ENCODE measurements at places on chromosomes 2 and 18.
A peak's percentile ranks its signal among the peaks of the same experiment; 100 is the strongest.

- DNase-seq: no peak
Measured at GRCh38 chr2:88751768-88752167, 60.3 kb downstream of the RPIA start.

- DNase-seq: no peak
Measured at GRCh38 chr2:209456489-209456888, 32.6 kb downstream of the MAP2 start.

GRCh38 chr2:98463988-98464771, 19.5 kb downstream of the INPP4A start:
- DNase-seq: peak; percentile 49

DNA sequence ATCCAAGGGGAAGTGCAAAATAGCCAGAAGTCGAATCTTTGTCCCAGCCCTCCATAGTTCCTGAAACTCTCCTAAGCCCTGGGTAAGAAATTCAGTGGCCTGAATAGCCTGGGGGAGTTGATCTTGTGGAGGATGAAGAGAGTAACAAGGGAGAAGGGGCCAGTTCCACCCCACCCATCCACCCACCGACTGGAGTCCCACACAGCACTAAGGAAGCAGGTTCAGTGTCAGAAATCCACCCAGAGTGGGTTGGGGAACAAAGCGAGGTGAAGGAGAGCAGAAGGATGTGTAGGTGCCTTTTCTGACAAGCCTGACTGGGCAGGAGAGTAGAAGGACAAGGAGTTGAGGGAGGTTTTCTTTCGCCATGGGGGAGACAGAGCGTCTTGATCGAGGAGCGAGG, 136.8 kb downstream of the SMAD2 start:
- DNase-seq: no peak

GRCh38 chr2:102144128-102144527, 1.6 kb downstream of the IL1R1 start:
- no peak for DNase-seq

DNA sequence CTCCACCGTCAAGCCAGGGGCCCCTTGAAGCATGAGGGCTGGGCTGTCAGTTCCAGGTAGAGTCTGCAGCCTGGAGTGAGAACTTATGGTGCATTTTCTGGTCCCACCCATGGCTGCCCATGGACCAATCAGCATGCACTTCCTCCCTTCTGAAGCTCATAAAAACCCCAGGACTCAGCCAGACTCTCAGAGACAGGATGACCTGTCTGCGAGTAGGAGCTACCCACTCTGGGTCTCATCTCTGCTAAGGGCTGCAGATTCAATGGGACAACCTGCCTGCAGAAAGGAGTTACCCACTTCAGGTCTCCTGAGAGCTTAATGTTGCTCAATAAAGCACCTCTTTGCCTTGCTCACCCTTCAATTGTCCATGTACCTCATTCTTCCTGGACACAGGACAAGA, 9.4 kb upstream of the DUSP19 start:
- no peak for DNase-seq

- no peak for DNase-seq
Measured at GRCh38 chr2:205644018-205644417, 38.3 kb upstream of the NRP2 start.

DNA sequence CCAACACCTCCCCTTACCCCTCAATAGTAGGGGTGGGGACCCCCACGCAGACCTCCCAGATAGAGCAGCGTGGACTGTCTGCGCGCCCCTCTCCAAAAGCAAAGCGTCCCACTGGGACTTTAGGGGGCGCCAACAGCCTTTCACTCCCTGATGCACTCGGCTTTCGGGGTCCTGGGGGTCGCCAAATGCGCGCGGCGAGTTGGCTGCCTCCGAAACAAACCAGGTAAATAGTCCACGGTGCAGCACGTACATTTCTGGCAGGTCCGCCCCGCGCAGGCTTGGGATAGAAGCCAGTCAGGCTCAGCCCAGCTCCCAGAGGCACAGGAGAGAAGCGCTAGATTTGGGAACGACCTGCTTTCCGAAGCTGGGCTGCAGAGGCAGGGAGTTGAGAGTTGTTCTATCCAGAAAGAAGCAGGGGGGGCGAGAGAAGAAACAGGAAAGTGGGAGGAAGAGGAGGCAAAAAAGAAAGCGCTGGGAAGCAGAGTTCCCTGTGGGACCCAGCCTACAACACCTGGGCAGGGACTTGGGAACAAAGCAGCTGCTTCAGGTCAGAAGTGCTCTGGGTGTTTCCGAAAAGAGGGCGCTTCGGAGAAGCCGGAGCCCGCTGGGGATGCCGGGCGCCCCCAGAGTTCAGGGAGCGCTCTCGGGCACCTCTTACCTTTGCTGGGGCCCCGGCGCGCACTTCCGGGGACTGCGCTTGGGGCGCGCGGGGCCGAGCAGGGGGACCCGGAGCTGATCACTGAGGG, 544 bp downstream of the EVA1A start:
- DNase-seq: no peak

GRCh38 chr2:3677436-3677835, 19.4 kb downstream of the ALLC start:
- no peak for DNase-seq

DNA sequence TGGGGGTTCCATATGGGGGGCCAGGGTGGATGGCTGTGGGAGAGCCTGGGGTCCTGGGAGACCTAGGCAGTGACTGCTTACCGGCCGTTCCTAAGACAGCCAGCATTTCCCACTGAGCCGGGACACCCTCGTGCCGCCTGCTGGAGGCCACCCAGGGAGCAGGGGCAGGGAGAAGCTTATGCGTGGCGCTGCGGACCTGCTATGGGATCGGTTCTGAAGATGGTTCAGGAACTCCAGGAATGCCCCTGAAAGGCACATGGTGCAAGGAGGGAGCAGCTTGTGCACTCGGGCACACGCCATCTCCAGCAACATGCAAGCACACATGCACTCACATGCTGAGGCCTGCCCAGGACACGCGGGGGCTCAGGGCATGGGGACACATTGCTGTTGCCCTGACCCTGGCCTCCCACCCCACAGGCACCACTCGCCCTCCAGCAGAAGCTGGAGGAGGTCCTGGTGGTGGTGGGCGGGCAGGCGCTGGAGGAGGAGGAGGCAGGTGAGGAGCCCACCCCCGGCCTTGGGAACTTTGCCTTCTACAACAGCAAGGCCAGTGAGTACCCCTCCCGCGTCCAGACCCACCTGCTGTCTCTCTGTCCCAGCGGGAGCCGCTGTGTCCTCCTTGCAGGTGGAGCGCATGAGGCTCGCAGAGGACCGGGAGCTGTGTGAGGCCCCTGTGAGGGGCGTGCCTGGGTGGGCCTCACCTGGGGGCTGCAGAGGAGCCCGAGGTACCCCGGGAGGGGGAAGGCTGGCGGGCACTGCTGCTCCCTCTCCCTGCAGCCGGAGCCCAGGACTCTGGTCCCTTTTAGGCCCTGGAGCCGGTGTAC, 4.1 kb downstream of the KLHL30 start:
- DNase-seq: no peak

GRCh38 chr2:67462738-67463496, 65.8 kb downstream of the ETAA1 start:
- no peak for DNase-seq

DNA sequence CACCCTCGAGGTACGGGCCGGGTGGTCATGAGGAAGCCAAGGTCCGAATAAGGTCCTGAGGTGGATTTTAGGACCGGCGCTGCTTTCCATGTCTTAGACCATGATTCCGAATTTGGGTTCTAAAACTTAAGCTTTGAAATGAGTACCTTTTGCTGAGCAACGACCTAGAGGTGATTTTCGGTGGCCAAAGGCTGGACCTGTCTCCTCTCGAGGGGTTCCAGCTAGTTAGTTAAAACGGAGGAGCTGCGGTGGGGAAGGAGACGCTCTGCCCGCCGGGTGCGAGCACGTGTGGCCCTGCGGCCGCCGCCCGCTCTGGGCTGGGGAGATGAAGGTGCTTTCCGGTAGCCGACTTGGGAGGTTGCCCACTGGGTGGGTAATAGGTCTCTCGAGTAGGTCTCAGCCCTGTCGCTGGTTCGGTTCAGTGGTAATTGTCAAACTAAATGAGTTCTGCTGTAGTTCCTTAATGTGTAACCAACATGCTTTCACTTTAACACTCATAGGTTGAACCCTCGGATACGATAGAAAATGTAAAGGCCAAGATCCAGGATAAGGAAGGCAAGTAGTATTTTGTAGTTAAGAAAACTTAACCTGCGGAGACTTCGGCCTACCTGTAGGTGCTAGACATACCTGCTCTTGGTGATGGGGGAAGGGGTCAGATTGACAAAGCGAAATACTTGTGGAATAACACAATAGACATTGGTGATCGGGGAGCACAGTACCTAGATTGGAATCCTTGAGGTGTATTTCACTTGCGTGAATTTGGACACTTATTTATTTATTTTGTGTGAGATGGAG, 572 bp downstream of the RPS27A start:
- peak; percentile 75 for DNase-seq

- DNase-seq: no peak
Measured at GRCh38 chr18:14925281-14925709, 177.3 kb downstream of the ANKRD30B start.

DNA sequence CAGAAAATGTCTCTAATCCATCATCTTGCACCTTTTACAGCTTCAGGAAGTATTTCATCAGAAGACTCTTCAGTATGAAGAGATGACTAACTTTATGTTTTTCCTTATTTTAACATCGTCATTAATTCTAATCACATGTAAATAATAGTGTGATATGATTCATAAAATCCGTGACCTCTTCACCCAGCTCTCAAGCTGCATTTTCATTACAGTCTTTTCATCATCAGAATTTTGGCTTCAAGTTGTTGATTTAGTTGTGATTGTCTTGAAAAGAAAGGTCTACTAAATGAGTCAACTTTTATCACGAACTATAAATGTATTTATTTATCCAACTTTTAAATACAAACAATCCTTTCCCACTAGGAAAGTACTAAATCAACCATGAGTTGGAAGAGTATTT, 410.3 kb downstream of the LRP1B start:
- DNase-seq: no peak

GRCh38 chr2:121033461-121033996, 251.5 kb downstream of the TFCP2L1 start:
- no peak for DNase-seq

- peak; percentile 39 for DNase-seq
Measured at GRCh38 chr2:240229603-240230235, 89.3 kb upstream of the OTOS start.

- DNase-seq: no peak
Measured at GRCh38 chr2:214215107-214215506, 195.7 kb upstream of the VWC2L start.

DNA sequence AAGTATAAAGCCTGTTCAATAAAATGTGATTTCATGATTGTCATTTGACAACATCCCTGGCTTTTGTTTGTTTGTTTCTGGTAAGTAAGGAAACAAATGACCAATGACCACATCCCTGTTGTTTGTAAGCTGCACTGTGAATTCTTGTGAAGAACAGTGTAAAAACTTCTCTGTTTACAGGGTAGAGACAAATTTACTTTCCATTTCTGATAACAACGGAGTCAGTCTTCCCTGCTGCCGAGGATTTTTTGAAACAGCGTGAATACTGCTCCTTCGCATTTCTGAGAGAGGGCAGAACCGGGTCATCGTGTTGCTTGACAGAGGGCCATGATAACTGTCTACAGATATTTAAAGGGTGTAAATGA, 38.4 kb upstream of the CTAGE1 start:
- DNase-seq: no peak

DNA sequence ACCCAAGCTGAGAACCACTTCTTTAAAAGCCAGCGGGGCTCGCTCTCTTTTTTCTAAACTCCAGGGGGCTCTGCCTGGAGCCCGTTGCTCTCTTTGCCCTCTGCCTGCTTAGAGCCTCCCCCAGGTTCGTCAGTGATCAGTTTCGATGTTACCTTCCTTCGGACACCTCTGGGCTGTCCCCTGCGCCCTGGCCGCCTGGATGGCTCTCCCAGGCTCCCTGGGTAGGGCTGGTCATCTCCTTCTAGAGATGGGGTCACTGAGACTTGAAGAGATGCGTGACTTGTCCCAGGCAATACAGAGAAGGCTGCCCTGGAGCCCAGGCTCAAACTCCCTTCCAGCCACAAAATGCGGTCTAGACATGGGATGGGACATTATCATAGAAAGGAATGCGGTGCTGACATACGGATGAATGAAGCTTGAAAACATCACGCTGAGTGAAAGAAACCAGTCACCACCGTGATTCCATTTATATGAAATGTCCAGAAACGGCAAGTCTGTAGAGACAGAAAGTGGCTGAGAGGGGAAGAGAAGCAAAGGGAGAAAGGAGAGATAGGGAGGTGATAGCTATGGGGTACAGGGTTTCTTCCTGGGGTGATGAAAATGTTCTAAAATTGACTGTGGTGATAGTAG, 14.6 kb downstream of the KCNF1 start:
- peak; percentile 32 for DNase-seq

DNA sequence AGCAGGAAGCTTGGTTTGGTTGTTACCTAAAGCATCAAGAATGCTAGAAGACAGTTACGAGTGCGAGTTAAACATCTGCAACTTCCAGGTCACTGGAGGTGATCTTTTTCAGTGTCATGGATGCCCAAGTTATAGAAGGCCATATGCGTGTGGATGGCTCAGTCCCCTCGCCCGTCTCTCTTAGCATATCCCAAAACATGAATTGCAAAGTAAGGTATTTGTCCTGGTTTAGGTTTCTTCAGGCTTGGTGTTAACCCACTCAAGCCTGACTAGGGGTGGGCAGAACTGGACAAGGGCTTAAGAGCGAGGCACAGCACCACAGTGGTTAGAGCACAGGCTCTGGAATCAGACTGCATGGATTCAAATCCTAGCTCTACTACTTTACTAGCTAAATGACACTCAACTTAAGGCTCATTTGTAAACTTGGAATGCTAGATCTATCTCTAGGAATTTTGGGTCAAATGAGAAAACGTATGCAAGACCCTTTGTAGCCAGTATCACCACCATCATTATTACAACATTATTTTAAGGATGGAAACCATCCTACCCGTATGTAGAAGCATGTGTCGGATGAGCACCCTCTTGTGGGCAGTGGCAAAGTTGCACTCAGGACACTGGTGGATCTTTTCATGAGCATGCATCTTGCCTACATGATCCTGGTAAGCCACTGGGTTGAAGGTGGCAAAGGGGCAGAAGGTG, 11.2 kb downstream of the ZNF142 start:
- DNase-seq: peak; percentile 17

DNA sequence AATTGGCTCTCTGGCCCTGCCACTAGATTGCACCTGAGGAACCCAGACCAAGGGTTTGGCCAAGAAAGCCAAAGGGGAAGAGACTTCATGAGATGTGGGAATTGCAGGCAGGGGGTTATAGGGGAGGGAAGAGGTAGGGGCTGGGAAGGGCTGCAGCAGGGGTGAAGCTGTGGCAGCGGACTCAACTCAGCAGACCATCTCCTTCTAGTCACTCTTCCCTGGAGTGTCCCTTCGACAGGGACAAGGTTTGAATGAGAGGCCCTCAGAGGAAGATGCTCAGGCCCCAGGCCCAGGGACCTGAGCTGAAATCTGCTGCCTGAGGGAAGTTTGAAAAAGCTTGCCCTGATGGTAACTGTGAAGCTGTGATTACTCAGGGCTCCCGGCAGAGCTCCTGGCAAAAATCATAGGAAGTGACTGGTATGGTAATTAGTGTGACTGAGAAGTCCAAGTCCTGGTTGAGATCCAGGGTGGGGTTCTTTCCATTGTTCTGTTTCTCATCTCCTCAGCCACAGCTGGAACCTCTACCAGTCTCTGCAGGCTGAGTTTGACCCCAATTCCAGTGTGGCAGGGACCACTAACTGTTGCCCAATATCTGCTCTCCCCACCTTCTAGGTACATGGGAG, 300.9 kb downstream of the CYP26B1 start:
- no peak for DNase-seq
